Stimulated activated CD8-positive, alpha-beta memory T cell treated with anti-CD3 and anti-CD28 coated beads, Interleukin-15, amount 100 ng/mL, for 48 hours (primary cell): ENCODE measurements at places on chromosomes 2 and 18.
A peak's percentile ranks its signal among the peaks of the same experiment; 100 is the strongest.

DNA sequence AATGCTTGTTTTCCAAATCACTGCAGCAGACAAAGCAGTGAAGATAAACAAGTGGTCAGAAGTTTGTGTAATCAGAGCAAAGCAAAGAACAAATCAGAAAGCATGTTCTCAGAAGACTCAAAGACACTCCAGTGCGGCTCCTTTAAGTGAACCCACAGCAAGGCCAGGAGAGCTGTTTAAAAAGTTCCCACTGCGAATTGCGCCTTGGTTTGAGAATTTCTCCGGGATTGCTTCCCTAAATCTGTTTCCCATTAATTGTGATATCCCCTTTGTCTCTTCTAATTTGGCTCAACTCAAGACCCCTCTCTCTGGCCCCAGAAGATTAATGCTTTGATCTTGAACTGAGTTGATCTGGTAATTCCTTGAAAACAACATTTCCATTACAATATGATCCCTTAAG is 122.4 kb upstream of the BCL2L11 start:
- no peak for DNase-seq

DNA sequence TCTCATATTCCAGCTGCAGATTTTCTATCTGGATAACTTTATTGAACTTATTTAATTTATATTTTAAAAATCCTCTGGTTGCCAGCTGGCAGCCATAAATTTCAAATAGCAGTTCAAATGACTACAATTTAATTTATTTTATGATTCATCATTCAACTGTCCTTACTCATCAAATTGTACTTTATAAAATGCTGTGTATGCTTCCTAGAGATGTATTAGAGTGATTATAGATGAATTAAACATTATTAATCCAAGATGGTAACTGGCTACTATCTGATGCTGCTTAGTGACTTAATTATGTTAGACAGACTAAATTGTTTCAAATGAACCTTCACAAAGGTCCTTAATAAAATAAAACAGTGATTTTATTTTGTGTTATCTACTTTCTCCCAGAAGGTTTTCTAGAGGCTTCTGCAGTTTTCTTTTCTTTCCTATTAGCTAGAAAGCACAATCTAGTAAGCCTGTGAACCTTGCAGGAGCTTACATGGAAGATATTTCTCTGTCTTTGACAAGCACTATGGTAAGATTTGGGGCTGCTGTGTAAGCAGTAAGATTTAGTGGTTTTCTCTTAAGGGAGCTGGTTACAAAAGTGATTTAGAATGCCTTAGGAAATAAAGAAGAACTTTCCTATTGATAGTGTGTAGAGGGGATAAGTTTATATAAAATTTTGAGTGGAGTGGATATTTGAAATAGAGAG is 322.3 kb downstream of the FSIP2 start:
- no peak for DNase-seq

DNA sequence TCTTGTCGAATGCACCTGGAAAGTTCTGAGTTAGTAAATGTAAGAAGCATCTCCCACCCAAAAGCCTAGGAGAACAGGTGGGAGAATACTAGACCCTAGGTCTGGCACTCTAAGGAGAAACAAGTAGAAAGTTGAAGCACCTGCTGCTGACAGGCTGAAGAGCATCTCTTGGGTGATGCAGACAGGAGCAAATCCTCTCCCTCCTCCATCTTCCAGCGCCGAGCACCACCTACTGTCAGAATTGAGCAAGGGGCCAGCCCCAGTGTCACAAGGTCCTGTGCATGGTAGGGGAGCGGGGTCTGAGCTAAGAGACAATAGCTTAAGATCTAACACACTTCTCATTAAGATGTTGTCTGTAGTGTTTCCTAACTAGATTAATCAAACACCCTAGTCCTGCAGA is 52.9 kb downstream of the HK2 start:
- no peak for DNase-seq

DNA sequence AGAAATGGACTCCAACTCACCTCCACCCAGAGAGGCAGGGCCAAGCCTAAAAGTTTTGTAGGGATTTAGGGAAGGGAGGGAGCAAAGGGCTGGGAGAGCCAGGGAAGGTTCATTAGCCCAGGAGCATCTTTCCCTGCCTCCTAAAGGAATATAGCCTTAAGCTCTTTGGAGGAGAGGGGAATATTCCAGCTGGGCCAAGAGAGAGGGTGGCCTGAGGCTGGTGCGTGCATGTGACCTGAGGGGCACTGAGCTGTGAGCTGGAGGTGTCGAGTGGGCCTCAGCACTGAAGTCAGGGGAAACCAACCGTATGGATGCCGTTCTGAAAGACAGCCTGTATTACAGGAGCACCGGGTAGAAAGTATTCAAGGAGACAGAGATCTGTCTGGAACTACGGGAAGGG is 112.6 kb downstream of the KLHL29 start:
- no peak for DNase-seq

GRCh38 chr2:134985061-134985460 is 62.2 kb downstream of the MAP3K19 start:
- DNase-seq, result no peak

GRCh38 chr2:75274936-75275335 is 75.6 kb upstream of the TACR1 start:
- no peak for DNase-seq

GRCh38 chr2:1974397-1974796 is 230.1 kb upstream of the PXDN start:
- no peak for DNase-seq

- peak; percentile 51 for DNase-seq
These were observed 62.7 kb upstream of the TAF1B start for GRCh38 chr2:9780368-9781130.

DNA sequence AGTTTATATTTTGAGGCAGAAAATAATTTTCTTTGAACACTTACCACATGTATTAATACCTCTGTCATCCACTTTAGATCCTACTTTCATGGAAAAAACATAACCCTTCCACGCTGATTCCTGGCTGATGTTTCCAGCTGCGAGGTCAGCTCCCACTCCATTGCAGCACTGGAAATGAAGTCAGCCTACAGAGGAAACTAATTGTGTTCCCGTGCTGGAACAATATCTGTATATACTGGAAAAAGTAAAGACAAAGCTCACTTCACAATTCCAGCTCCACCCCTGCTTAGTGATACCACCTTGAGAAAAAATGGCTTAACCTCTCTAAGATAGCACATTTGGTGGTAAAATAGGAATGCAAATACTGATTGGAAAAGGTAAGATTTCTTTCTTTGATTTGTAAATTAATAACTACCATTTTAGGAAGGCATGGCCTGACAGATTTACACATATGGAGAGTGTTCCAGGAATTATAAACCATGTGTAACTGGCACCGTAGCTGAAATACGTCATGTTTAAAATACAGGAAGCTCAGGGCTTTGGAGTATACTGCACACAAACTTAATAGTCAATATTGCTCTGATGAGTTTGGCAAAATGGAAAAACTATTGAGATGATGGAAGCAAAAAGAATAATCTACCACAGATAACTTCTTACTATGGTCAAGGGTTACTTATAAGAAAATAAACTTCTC is 90.0 kb downstream of the TRIB2 start:
- no peak for DNase-seq

DNA sequence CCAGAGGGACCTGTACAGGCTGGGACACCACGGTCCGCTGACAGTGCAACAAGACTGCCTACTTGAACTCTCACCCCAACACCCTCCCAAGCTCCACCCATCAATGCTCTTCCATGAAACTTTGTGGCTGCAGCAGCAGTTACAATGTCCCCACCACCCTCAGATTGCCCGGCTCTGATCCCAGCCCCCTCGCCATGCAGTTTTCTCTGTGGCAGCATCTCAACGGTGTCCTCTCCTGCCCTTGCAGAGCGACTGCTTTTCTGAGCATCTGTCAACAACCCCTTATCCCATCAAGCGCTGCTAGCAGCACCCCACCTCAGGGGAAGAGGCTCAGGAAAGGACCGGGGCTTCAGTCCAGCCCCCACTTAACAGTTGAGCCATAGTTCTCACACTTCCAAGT is 137.1 kb upstream of the NDUFV2 start:
- no peak for DNase-seq

- DNase-seq, result no peak
These were observed 460.8 kb downstream of the IRS1 start for GRCh38 chr2:226338825-226339224.

- no peak for DNase-seq
These were observed 331.1 kb downstream of the PLCL1 start for GRCh38 chr2:198135481-198135934.

DNA sequence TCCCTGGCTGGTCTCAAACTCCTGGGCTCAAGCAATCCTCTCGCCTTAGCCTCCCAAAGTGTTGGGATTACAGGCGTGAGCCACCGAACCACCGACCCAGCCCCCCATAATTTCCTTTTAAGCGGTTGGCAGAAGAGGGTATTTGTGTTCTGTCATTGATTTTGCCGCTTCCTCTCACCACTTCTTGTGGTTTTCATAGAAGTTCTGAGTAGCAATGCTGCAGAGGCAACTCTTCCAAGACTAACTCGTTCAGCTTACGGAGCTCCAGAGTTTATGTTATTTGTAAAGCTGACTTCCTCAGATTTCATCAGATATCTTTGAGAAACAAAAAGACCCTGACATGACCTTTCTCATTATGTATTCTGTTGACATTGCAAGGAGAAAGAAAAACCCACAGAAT is 261.4 kb upstream of the KCNJ3 start:
- no peak for DNase-seq

- no peak for DNase-seq
These were observed 156.4 kb upstream of the MMADHC start for GRCh38 chr2:149743842-149744448.

- no peak for DNase-seq
These were observed 799 bp upstream of the KIF1A start for GRCh38 chr2:240820607-240821428.

- DNase-seq, result no peak
These were observed 42.9 kb upstream of the SLC35F5 start for GRCh38 chr2:113799375-113799774.
